ENCODE measurements at places on chromosomes 7 and 10. TPM values are rescaled to one million over a fixed set of nuclear protein-coding genes. Genes with fewer than 3 reads are reported as not detected.

The NXPH1 gene
- total RNA-seq: not detected

The GHRHR gene
- not detected for total RNA-seq

The KLF14 gene
- total RNA-seq: not detected

The AKR1C3 gene
- total RNA-seq: 1,248 TPM

The PRLHR gene
- total RNA-seq: not detected

The NEURL1 gene
- total RNA-seq: 0.21 TPM

The OR2A2 gene
- not detected for total RNA-seq

The BTBD16 gene
- total RNA-seq: 0.52 TPM

The INSYN2A gene
- 1.5 TPM for total RNA-seq

The KNDC1 gene
- 1.8 TPM for total RNA-seq

The ENO4 gene
- total RNA-seq: 0.19 TPM

Data from A549 treated with CpdA at 1 μM for 4 hours (cell line).